DMS 273 treated with DMSO at 0.1 percent for 48 hours (cell line): ENCODE measurements at places on chromosomes 5 and 9.

GRCh38 chr9:124392871-124393460 is 22.3 kb downstream of the PSMB7 start:
- DNase-seq: peak; percentile 5

GRCh38 chr9:92293075-92293354 is 482 bp downstream of the IARS1 start:
- DNase-seq: no peak

DNA sequence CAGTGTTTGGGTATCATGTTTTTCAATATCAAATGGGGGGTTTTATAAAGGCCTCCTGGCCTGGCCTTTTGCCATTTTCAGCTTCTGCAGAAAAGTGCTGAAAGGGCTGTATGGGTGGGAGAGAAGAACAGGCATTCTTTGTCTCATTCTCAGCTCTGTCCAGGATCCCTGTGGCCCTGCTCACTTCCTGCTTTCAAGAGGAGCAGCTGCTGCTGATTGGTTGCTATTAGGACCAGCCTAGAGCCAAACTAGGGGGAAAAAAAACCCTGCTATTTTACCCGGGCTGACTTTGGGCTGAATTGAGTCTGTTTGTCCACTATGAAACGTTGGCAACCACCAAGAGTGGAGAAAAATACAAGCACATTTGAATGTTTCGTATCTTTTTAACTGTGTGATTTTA is 117.1 kb downstream of the CMYA5 start:
- no peak for DNase-seq

- peak; percentile 15 for DNase-seq
These were observed 7.5 kb downstream of the PFDN1 start for GRCh38 chr5:140295414-140295813.

DNA sequence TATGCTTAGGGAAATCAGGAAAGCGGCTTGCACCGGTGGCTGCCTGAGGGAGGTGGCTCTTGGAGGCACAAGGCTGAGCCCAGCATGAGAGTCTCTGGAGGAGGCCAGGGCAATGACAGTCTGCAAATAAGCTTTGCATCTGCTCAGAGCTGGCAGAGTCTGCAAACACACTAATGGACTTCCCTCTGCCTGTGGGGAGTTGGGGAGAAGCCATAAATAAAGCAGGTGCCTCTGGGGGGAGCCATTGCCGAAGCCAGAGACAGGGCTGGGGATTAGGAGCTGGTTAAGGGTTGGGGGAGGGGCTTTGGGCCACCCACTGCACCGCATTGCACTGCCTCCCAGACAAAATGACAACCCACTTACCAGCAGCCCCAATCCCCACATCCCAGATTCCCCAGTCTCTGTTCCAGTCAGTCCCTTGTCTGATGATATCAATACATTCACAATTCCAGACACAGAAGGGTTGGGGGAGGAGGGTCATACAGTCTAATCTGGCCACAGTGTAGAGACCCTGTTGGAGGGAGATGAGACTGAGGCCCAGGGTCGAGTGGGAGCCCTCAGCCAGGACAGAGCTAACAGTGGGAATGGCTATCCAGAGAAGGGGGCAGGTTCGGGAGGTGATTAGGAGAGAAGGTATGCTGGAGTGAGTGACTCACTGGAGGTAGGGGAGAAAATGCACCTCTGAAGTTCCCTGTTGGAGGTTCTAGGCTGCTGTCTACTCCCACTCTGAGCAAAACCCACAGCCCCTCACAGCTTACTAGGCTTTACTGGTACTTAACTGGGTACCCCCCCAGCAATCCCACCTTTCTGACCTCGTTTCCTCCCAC is 53.7 kb downstream of the PAX5 start:
- DNase-seq: no peak

DNA sequence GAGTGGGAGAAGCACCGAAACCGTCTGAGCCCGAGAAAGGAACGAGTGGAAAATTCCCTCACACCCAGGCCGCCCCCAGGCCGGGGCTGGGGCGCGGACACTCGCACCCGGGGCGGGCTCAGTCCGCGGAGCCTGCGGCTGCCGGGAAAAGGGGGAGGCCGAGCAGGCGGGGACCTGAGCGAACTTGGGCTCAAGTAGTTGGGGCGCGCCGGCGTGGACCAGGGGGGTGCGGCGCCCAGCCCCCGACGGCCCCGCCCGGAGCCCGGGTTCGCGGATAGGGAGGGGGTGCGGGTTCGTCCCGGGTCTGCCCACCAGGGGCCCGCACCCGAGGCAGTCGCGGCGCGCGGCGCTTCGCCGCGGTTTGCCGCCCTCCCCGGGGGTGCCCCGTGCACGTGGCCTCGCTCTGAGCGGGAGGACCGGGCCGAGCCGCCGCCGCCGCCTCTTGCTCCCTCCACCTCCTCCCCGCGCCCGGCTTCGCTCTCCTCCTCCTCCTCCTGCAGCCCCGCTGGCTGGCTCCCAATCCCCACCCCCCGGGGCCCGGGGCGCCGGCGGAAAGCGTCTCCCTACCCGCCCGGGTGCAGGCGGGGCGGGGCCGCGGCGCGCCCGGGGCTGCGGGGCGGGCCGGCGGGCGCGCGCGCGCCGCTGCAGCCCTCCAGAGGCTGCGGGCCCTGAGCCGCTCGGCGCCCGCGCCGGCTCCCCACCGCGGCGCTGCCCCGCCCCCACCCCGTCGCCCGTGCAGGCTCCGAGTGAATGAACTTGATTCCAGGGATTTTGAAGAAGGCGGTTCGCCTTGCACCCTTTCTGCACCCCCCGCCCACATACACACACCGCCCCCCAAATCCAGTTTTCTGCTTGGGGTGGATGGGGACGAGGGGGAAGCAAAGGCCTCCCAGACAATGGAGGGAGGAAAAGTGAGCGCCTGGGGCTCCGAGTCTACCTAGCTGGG is 1.3 kb upstream of the NFIB start:
- peak; percentile 76 for DNase-seq

DNA sequence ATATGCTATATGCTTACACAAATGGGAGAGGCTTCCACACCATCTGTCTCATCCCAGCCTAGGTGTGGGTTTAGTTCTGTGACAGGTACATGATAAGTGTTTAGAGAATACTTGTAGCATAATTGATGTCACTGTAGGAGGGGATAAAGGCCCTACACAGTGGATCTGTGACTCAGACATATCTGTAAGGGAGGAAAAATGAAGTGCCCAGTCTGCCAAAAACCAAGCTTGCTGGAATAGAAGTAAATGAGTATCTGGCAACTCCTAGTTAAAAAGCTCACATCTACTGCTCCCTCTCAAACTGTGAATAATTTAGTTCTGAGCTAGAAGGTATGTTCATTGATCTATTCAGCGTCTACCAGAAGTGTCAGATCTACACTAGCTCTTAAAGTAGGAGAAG is 38.9 kb upstream of the FAM174A start:
- DNase-seq: no peak

DNA sequence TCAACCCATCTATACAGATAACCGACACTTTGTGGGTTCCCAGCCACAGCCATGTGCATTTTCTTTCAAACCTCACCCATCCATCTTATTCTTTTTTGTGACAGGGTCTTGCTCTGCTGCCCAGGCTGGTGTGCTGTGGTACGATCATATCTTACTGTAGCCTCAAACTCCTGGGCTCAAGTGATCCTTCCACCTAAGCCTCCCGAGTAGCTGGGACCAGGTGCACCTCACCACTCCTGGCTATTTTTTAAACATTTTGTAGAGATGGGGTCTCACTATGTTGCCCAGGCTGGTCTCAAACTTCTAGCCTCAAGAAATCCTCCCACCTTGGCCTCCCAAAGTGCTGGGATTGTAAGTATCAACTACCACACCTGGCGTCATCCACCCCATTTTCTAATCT is 7.4 kb upstream of the TMEM38B start:
- no peak for DNase-seq

- DNase-seq: no peak
These were observed 114.5 kb downstream of the GNA14 start for GRCh38 chr9:77533671-77534070.

GRCh38 chr9:129901993-129902739 is 66.9 kb downstream of the USP20 start:
- DNase-seq: no peak

DNA sequence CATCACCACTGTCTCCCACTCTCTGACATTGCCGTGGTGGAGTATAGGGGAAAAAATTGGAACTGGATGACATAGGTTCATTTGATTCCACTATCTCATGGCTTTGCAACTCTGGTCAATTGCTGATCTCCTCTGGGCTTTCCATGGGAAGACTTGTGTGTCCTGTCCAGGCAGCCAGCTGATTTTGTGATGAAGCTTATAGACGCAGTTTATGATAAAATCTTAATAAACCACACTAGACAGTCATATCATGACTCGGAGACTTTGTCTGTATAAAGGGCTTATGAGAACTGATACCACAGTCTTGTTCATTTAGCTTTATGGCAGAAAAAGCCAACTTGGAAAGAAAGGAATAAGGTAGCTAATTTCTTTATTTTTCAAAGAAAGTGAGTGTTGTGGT is 296.5 kb downstream of the MAST4 start:
- DNase-seq: no peak

- no peak for DNase-seq
These were observed 144.7 kb downstream of the TRPM6 start for GRCh38 chr9:74742792-74743730.

DNA sequence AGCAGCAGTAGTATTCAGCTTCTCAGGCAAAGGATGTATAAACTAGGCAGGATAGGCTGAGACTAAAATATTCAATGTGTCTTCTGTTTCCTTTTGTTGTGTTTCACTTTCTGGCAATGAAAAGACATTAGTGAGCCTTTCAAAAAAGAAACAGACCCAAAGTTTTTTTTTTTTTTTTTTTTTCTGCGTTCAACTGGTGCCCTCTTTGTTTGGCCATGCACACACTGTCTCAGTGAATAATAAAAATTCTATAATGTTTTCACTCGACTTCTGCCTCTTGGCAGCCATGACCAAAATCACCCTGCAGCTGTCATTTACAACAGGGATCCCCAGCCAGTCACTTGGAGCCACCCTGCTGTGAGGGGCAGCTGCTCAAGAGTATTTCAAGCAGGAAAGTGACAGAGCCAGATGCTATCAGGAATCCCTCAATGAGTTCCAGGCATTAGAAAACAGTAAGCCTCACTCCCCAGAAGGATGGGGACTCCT is 44.0 kb upstream of the MAN2A1 start:
- DNase-seq: peak; percentile 97

DNA sequence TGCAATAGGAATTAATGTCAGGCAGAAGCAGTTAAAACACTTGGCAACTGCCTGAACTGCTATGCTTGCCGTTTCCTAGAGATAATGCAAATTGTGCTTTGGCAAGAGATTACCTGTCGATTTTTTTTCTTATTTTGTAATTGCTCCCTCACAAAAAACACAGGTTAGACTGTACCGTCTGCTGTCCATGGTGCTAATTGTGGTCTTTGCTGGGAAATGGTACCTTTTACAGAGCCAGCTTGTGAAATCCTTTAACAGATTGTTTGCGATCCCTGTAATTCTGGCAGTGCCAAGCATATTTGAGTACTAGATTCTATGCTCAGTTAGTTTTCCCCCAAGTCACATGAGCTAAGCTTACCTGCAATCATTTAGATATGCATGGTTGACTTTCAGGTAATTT is 2125.8 kb upstream of the WWC1 start:
- no peak for DNase-seq

DNA sequence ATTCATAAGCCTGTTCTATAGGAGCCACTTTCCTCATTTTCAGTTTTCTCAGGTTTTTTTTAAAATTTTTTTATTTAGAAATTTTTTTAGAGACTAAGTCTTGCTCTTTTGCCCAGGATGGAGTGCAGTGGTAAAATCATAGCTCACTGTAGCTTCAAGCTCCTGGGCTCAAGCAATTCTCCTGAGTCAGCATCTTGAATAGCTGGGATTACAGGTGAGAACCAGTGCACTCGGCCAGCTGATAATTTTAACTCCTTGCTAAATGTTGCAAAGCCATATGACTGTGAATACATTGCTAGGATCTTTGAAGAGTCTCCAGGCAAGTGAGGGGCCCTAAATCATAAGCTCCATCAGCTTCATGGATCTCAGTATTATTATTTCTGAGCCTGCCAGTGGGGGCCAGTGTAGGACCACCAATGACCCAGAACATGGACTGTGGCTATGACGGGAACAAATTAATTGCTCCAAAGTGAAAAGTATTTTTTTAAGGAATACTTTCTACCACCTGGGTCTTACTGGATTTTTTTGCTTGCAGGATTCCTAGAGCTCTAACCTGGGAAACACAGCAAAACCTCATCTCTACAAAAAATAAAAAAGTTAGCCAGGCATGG is 5.7 kb upstream of the GAPVD1 start:
- no peak for DNase-seq

DNA sequence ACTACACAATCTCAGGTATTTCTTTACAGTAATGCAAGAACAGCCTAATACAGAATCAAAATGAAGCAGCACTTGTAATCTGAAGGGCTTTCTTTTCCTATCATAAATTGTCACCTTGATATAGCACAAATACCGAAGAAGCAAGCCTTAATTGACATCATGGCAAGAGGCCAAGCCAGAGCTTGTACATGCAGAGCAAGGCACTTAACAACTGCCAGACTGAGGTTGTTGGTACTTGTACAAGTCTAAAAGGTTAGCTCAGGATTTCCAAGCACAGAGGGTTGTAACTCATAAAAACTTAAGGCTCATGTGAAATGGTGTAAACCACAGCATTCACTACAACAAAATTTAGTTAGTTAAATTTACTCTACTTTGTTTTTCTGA is 158.8 kb upstream of the SPEF2 start:
- peak; percentile 5 for DNase-seq

DNA sequence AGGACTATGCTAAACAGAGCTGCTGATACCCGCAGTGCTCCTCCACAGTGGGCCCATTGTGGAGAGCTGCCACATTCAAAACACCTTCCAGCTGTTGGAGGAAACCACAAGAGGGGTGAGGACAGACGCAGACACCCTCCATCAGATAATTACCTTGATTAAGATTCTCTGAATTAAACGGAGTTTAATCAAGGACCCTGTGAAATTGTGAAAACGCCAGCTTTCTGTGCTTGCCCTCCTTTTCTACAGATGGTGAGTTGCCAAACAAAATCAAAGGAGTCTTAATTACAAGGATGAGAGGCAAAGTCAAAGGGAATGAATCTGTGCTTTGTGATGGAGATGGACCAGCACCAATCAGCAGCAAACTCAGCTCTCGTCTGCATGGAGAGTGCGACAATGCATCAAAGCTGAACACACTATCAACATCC is 596.1 kb downstream of the ELAVL2 start:
- no peak for DNase-seq

GRCh38 chr5:33772380-33772897 is 119.4 kb downstream of the ADAMTS12 start:
- no peak for DNase-seq

DNA sequence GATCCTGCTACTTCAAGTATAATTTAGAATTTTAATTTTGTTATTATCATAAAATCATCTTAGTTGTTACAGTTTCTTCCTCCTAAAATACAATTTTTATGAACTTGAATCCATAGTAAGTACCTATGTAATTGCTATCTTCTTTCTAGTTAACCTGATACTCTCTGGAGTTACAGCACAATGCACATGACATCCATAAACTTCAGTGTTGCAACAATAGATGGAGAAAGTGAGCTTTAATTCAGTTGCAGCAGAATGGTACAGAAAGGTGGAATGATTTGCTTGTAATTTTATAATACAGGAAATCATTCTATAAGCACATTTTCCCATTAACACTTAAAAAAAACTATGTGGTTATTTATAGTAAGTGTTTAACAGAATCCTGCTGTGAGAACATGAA is 372.0 kb downstream of the CDH9 start:
- DNase-seq: no peak

GRCh38 chr5:35274839-35275509 is 44.7 kb upstream of the PRLR start:
- no peak for DNase-seq

GRCh38 chr9:128610897-128611296 is 45.8 kb downstream of the DYNC2I2 start:
- no peak for DNase-seq
